HS-5 (cell line): ENCODE measurements at places on chromosomes 2 and 18.
A peak's percentile ranks its signal among the peaks of the same experiment; 100 is the strongest.

GRCh38 chr2:106956416-106956815 lies 70.4 kb upstream of the ST6GAL2 start:
- no peak for DNase-seq

DNA sequence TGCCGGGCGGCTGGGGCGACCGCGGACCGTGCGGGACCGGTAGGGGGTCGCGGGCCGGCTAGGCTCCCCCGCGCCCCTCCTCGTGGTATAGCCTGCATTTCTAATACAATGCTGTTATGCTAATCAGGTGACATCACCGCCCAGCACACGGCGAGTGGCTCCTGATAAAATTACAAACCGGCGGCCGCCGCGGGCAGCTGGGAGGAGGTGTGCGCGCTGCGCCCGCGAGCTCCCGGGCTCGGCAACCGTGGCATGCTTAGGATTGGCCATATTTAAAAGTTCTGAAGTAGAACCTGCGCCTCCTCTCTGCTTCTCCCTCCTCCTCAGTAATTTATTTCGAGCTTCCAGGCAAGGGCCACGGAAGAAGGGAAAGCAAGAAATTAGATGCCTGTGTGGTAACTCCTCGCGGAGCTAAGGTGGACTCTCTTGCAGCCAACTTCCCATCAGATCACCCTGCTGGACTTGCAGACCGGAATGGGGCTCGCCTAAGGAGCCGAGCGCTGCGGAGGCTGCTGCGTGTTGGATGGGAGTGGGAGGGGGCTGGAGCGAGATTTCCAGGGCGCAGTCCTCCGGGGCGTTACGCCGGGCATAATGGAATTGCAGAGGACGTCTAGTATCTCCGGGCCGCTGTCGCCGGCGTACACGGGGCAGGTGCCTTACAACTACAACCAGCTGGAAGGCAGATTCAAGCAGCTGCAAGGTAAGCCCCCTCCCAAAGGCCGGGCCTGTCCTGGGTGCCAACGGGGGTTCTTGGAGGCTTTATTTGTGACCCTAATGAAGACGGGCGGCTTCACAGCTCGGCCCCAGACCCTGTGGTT lies 102.3 kb downstream of the SPTBN1 start:
- DNase-seq = no peak

DNA sequence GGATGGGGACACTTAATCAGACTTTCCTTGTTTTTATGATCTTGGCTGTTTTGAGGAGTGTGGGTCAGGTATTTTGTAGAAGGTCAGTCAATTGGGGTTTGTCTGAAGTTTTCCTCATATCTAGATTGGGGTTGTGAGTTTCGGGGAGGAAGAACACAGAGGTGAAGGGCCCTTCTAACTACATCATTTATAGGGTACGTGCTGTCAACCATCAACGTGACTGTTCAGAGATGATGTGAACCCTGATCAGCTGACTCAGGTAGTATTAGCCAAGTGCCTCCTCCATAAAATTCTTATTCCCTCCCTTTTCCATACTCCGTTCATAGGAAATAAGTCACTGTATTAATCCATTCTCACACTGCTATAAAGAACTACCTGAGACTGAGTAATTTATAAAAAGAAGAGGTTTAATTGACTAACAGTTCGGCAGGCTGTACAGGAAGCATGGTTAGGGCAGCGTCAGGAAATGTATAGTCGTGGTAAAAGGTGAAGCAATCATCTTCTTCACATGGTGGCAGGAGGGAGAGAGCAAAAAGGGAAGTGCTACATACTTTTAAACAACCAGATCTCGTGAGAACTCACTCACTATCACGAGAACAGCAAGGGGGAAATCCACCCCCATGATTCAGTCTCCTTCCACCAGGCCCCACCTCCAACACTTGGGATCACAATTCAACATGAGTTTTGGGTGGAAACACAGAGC lies 547.1 kb upstream of the LINC00305 start:
- DNase-seq = no peak

DNA sequence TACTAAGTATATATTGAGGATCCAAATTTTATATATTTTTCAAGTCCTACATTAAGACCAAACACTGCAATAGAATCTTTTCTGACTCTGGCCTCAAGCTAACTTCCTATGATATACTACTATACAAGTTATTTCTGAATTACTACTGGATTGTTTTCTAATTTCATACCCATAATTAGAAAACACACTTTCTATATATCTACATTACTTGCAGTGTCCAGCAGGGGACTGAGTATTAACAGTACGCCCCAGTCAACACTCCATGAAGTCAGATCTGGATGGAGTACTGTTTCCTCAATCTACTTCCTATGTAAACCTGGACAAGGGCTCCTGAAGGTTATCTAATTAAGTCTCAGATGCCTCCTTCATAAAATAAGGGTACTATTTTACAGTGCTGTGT lies 26.5 kb downstream of the RMP24 start:
- no peak for DNase-seq

DNA sequence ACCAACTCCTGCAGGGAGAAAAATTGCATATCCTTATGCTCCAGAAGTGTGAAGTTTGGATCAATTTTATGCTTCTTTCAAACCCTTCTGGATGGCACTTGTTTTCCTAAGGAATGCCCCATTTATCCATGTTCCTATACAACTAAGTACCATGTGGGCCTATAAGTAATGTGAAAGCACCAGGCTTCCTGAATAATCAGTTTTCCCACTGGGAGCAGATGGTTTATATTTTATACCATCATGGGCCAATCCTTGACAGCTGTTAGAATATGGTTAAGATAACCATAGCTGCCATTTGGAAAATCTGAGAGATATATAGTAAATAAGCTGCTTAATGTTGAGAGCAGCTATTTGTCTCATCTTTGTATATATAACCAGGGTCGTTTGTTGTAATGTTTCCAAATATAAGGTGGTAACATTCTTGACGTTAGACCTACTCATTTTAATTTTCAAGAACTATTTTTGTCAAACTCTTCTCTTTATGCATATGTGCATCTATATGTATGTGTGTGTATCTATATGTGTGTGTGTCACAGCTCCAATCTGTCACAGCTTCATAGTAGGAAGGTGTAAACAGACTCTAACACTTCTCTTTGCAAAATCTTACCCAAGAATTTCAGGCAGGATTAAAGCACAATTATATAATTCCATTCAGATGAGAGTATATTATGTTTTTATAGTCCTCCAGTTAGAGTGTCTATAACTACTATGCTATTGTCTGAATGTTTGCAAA lies 458.7 kb upstream of the GCFC2 start:
- DNase-seq = no peak

DNA sequence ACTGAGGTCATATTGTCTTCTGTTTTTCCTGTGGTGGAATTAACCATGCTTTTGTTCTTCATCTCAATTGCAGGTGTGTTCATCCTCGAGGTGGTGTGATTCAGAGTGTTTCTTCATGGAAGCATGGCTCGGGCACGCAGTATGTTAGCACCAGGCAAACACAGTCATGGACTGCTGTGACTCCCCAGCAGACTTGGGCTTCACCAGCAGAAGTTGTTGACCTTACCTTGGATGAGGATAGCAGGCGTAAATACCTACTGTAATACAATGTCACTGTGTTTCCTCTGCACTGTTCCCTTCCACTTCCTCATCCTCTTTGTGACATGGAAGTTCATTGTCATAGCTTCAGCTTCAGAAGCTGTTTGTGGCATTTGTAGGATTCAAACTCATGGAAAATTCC lies 158.7 kb downstream of the HAUS1 start:
- DNase-seq = no peak

GRCh38 chr2:102137138-102137537 lies 5.4 kb upstream of the IL1R1 start:
- no peak for DNase-seq

- DNase-seq = no peak
These were observed 466.5 kb upstream of the ID2 start for GRCh38 chr2:8215159-8215863.

GRCh38 chr2:199485732-199486335 lies 28.1 kb upstream of the SATB2 start:
- no peak for DNase-seq

- DNase-seq = no peak
These were observed 3.5 kb downstream of the RSAD2 start for GRCh38 chr2:6881046-6881445.

DNA sequence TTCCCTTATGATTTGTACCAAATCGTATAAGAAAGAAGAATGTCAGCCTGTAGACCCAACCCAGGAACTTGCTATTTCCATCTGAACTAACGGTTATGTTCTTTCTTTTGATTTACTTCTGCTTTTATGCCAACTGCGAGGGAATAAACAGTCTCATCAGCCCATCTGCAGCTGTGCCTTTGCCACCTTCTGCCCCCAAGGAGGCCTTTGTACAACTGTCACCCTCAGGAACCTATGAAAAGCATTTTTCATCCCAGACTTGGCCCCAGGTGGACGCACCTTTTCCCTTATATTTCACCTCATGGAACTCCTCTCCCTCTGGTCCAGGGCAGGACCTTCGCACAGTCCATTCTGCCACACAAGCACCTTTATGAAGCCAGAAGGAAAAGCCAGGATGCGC lies 109.8 kb downstream of the AOX1 start:
- DNase-seq = no peak

DNA sequence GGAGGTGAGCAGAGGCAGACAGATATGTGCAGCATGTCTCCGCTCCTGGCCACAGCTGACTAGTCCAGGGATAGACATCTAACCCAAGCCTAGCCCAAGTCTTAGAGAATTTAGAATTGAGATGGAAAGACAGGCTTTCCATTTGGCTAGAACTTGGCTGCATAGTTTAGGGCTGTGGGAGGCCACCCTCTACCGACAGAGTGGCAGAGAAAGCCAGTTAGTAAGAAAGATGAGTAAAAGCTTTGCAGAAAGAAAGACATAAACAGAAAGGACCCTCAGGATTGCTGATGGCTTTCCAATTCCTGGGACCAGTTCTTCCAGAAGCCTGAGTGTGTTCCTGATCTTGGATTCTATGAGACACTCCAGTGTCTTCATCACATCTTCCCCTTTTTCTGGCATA lies 62.1 kb downstream of the DYM start:
- no peak for DNase-seq

DNA sequence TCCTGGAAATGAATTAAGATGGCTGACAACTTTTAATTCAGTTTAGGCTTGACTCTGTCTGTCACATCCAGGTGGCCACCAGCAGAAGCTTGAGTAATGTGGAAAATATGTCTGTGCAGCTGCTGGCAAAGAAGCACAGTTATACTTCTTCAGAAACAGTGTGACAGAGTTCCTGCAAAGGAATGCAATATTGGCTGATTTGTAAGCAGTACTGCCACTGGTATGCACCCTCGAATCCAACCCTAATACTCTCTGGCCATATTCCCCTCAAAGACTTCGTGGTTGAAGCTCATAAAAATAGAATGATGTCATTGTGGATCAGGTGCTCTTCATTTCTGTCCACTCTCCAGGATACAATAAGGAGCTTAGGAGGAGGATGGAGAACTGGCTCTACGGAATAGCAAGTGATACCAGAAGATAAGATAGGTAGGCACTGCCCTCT lies 86.2 kb downstream of the METTL8 start:
- peak; percentile 74 for DNase-seq

- DNase-seq = no peak
These were observed 87.2 kb upstream of the ZEB2 start for GRCh38 chr2:144607099-144607498.

DNA sequence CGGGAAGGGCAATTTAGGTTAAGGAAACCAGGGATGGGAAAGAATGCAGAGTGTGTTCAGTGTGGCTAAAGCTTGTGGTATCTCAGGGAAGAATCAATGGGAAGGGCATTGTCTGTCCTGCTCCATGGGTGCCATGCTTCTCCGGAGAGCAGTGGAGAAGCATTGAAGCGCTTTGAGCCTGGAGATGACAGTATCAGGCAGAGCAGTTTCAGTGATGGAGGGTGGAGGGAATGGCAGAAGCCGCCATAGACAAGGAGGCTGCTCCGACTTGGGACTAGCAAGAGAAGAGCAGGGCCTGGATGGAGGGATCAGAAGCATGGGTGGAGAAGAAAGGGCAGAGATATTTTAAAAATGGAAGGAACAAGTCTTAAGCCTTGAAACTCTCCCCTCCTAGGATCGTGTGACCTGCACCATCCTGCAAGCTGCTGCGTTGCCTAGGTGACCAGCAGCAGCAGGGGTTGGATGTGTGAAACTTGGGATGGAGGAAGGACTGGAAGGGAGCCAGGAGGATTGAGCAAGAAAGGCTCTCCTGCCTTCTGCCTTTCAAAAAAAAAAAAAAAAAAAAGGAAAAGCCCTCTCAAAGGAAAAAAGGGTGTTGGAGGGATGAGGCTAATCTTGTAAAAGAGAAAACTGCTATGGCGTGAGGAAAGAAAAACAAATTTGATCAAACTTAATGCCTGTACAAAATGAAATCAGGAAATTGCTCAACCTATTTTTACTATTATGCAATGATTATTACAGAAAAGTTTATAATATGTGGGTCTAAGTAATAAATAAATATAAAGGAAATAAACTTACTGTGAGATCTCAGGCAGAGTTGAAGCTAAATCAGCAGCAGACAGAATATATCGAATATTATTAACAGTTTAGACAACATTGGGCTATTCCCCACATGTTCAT lies 493.8 kb upstream of the NRP2 start:
- DNase-seq = no peak

- DNase-seq = no peak
These were observed 82.2 kb downstream of the ADD2 start for GRCh38 chr2:70685771-70686171.

DNA sequence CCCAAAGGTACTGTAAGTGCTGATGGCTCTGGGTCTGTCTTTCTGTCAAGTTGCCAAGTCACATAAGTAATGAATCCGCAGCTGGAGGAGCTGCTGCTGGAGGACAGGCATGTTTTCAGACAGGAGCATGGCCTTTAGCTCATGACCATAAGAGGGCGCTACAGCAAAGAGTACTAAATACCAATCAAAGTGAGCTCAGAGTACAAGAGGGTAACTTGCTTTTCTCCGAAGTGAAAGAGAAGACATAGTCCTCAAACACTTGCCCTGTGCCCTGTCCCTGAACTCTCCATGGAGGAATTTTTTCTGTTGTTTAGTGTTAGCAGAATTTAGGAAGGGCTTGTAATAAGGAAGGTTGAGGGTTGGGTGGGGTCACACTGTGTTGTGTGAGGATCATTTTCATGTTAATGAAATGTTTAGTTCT lies 58.0 kb upstream of the EML6 start:
- DNase-seq = no peak
